ENCODE measurements at places on chromosomes 6 and 20.
A peak's percentile ranks its signal among the peaks of the same experiment; 100 is the strongest.

- no peak overlapping the region for H3K27ac ChIP-seq
- H3K27me3 ChIP-seq, result peaks cover 12% of the 10 kb centered on the region
- DNase-seq, result no peak
- H3K4me1 ChIP-seq, result no peaks in the 10 kb centered on the region
These were observed 768.4 kb upstream of the DEFB115 start for GRCh38 chr20:30488941-30489613.

- H3K27me3 ChIP-seq, result peaks cover 88% of the 10 kb centered on the region
- H3K27ac ChIP-seq, result peak overlapping the region; percentile 65
- no peaks in the 10 kb centered on the region for H3K36me3 ChIP-seq
- H3K4me3 ChIP-seq, result peak overlapping the region; percentile 55
These were observed 963 bp downstream of the FOXF2 start for GRCh38 chr6:1390133-1390945.

DNA sequence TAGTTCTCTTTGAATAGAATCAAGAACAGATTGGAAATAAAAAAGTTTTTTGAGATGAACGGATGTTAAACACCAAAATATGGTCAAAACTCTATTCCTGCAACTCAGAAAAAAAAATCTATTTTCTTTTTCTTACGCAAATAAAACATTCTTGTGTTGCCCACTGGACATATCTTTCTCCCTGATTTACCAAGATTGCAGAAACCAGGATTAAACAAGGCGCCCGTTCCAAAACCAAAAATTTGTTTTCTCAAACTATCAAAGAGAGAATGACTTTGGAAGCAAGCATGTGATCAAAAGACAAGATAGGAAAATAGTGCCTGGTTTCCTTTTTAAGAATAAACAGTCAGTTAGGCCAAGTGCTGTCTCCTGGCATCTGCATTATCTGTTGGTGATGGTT lies 273.1 kb downstream of the CLIC5 start:
- H3K4me1 ChIP-seq, result peaks cover 8% of the 10 kb centered on the region
- H3K4me3 ChIP-seq, result no peak overlapping the region
- no peaks in the 10 kb centered on the region for H3K36me3 ChIP-seq
- DNase-seq, result no peak

DNA sequence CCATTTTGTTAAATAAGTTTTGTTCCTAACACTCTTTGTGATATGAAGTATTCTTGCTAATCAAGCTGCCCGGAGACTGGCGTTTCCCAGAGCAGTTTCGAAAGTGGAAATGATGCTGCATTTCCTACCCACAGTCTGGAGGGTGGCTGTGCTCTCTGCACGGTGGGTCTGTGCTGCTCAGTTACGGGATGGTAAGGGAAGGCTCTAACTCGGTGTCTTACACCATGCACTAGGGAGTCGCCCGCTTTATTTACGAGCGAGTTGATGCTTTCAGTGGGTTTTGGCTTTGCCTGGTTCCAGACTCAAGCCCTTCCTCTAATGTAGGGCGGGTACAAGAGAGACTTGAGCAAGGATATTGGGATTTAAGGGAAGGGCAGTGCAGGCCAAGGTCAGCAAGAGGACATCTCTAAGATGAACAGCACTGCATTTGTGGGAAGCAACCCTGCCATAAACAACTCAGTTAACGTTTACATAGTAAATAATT lies 180.1 kb upstream of the AKAP12 start:
- no peaks in the 10 kb centered on the region for H3K36me3 ChIP-seq
- DNase-seq, result no peak
- no peaks in the 10 kb centered on the region for H3K27me3 ChIP-seq

GRCh38 chr6:31087494-31088089 lies 24.8 kb downstream of the C6orf15 start:
- DNase-seq, result peak; percentile 87
- peaks cover 10% of the 10 kb centered on the region for H3K4me1 ChIP-seq
- H3K36me3 ChIP-seq, result no peaks in the 10 kb centered on the region
- no peaks in the 10 kb centered on the region for H3K27me3 ChIP-seq
- H3K27ac ChIP-seq, result no peak overlapping the region

- H3K4me1 ChIP-seq, result no peaks in the 10 kb centered on the region
- H3K36me3 ChIP-seq, result no peaks in the 10 kb centered on the region
- DNase-seq, result no peak
- no peak overlapping the region for H3K4me3 ChIP-seq
- no peak overlapping the region for H3K27ac ChIP-seq
- H3K27me3 ChIP-seq, result no peaks in the 10 kb centered on the region
These were observed 163.5 kb upstream of the GJE1 start for GRCh38 chr6:141969201-141969600.

GRCh38 chr6:25961619-25962148 lies 918 bp upstream of the TRIM38 start:
- peak overlapping the region; percentile 65 for H3K4me3 ChIP-seq
- peak overlapping the region; percentile 90 for H3K27ac ChIP-seq
- DNase-seq, result no peak
- H3K4me1 ChIP-seq, result peaks cover 45% of the 10 kb centered on the region
- no peaks in the 10 kb centered on the region for H3K27me3 ChIP-seq

DNA sequence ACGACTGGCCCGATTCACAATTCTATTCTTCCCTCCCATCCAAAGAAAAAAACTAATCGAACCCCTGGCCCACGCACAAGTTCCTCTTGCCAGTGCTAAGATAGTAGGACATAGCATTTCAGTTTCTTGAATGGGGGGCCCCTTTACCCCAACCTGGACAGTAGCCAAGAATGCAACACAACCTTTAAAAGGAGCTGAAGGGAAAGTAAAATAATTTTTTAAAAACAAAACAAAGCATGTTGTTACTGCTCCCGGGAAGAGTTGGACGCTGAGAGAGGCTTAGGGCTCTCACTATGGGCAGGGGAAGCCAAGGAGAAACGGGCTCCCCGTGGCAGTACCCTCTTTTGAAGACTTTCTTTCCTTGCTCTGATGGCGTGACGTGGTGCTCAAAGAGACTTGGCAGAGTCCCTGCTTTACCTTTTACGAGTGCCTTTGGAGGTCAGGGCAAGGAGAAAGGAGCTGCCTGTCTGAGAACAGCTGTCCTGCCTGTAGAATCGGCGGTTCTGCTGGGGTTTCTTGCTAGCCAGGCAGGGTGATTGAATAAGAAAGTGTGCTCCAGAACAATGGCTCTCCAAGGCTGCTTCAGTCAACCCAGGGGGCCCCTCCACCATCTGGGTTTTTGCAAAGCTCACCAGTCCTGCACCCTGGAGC lies 5.8 kb downstream of the TFAP2C start:
- H3K4me3 ChIP-seq, result no peak overlapping the region
- H3K4me1 ChIP-seq, result no peaks in the 10 kb centered on the region
- H3K27ac ChIP-seq, result no peak overlapping the region

GRCh38 chr20:61706259-61706961 lies 359.3 kb downstream of the TAF4 start:
- H3K27ac ChIP-seq, result no peak overlapping the region
- no peak for DNase-seq
- H3K4me1 ChIP-seq, result no peaks in the 10 kb centered on the region

DNA sequence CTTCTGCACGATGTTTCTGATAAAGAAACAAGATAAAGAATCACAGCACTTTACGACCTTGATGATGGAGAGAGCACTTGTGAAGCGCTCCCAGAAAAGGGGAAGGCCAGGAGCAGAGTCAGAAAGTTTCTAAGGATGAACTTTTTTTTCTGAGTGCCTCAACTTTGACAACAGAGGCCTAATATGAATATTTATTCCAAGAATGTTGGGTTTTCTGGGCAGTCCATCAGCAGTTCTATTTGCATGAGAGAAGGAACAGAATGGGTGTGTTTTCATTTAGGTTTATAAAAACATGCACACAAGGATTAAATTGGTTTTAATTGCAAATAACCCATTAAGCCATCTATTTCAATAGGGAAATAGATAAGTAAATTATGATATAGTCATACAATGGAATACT lies 204.9 kb downstream of the SIM1 start:
- H3K27ac ChIP-seq, result no peak overlapping the region
- no peaks in the 10 kb centered on the region for H3K36me3 ChIP-seq
- H3K4me3 ChIP-seq, result no peak overlapping the region
- no peak for DNase-seq
- H3K27me3 ChIP-seq, result no peaks in the 10 kb centered on the region
- no peaks in the 10 kb centered on the region for H3K4me1 ChIP-seq

- H3K36me3 ChIP-seq, result peaks cover 4% of the 10 kb centered on the region
- no peak overlapping the region for H3K27ac ChIP-seq
- no peaks in the 10 kb centered on the region for H3K27me3 ChIP-seq
These were observed 52.1 kb downstream of the TRAF3IP2 start for GRCh38 chr6:111553580-111553979.

- H3K4me3 ChIP-seq, result no peak overlapping the region
- no peak for DNase-seq
- no peaks in the 10 kb centered on the region for H3K36me3 ChIP-seq
- no peaks in the 10 kb centered on the region for H3K4me1 ChIP-seq
These were observed 6.0 kb downstream of the MLN start for GRCh38 chr6:33797626-33798342.

- H3K27ac ChIP-seq, result peak overlapping the region; percentile 7
- no peak overlapping the region for H3K4me3 ChIP-seq
- no peak for DNase-seq
- peaks cover 6% of the 10 kb centered on the region for H3K36me3 ChIP-seq
- no peaks in the 10 kb centered on the region for H3K4me1 ChIP-seq
These were observed 33.9 kb downstream of the PSMG4 start for GRCh38 chr6:3292431-3293197.

DNA sequence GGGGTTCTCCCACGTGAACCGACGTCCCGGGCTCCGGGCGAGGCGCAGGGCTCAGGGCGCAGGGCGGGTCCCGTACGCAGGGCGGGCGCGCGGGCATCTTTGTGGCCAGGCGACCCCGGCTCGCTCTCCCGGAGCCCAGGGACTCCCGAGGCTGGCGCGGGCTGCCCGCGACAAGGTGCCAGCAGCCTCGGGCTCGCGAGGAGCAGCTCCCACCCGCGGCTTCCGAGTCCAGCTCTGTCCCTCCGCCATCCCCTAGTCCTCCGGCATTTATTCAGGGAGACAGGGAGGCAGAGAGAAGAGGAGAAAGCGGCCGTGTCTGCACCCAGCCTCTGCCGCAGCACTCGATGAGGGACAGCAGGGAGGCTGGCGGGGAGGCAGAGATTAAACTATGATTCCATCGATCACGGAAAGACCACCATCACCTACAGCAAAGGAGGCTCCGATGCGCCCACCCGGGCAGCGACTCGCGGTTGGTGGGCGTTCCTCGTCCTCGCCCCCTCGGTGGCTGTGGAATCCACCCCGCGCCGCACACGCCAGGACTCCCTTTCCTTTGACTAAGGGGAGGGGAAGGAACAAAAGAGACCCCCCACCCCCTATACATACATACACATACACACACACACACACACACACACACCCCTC lies 1.1 kb downstream of the RGS17 start:
- H3K4me1 ChIP-seq, result peaks cover 17% of the 10 kb centered on the region
- no peaks in the 10 kb centered on the region for H3K36me3 ChIP-seq
- H3K27ac ChIP-seq, result no peak overlapping the region
- H3K4me3 ChIP-seq, result peak overlapping the region; percentile 57
- DNase-seq, result no peak

DNA sequence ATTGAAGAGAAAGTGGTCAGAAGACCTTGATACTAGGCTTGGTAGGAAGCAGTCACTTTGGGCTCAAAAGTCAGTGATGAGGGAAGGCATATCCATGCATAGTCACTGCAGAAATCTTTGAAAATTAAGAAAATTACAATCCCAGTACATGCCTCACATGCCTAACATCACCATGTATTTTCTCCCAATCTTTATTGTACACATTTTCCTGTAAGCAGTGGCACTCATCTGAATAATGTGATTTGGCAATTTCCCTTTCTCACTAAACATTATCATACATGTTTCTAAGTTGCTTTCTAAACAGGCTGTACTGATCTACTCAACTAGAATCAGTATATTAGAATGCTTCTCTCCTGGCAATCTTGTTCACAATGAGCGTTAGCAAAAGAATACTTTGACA lies 280.7 kb upstream of the SUPT3H start:
- H3K27me3 ChIP-seq, result peaks cover 22% of the 10 kb centered on the region
- no peak overlapping the region for H3K27ac ChIP-seq
- no peaks in the 10 kb centered on the region for H3K36me3 ChIP-seq
- H3K4me1 ChIP-seq, result peaks cover 1% of the 10 kb centered on the region

DNA sequence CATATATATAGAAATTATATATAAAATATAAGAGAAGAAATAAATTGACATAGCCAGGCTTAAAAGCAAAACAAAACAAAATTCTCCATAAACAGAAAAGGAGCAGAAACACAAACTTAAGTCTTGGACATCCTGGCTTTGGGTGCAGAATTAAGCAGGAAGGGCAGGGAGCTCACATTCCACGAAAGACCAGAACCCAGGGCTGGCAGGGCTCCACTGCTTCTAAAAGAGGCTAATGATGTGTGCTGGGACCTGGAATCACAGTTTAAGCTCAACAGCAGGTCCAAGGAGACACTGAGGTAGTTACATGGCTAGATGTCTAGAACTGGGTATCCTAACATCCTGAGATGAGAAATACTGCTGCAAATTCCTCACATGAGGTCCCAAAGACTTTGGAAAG lies 210.3 kb downstream of the WDR27 start:
- no peaks in the 10 kb centered on the region for H3K36me3 ChIP-seq
- H3K27me3 ChIP-seq, result no peaks in the 10 kb centered on the region
- peaks cover 9% of the 10 kb centered on the region for H3K4me1 ChIP-seq
- H3K4me3 ChIP-seq, result no peak overlapping the region

DNA sequence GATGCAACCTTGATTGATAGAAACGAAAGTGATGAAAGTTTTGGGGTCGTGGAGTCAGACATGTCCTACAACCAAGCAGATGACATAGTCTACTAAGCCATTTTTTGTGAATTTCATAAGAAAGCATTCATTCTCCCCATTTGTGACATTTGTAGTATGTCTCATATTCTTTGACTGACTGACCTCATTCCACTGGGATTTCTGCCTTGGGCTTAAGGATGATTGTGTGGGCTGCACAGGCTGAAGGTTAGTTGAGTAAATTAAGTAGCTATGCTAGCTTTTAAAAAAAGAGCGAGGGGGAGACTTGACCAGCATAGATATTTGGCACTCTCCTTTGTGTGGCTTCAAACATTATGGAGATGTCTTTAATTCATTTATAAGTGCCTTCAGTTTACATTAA lies 28.9 kb downstream of the STMND1 start:
- no peaks in the 10 kb centered on the region for H3K36me3 ChIP-seq
- DNase-seq, result no peak
- no peaks in the 10 kb centered on the region for H3K27me3 ChIP-seq
- no peak overlapping the region for H3K27ac ChIP-seq
- no peaks in the 10 kb centered on the region for H3K4me1 ChIP-seq

DNA sequence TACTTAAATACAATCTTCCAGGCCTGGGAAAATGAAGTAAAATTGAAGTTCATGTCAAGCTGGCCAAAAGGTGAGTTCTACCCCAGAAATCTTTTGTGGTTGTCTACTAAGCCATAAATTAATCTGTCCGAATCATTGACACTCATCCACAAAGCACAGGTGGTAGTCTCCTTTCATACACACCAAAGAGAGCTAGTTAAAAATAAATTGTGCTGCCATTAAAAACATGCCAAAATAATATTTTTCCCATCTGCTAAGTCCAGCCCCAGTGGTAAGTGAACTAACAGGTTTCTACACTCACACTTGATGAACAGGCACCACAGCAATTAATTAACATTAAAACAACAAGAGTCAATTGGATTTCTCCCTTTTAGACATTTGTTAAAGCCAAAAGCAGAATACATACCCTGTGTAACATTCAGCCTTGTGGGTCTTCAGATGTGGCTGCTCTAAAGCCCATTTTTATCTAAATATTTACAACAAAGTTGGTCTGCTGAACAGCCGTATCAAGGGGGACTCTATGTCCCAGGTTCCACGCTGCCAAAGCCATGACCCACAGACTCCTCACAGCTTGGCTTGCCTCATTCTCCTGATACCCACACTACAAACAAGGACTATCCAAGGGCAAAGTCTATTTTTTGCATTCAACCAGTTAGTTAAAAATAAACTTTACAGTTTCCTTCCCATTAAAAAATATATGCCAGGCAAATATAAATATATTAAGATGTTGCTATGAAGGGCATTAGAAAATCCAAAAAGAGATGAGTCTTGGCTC lies 490.4 kb downstream of the BMP2 start:
- H3K27me3 ChIP-seq, result no peaks in the 10 kb centered on the region
- no peaks in the 10 kb centered on the region for H3K4me1 ChIP-seq
- H3K27ac ChIP-seq, result no peak overlapping the region
- DNase-seq, result no peak
